ENCODE measurements at places on chromosomes 4 and X.

- DNase-seq = peak; percentile 68
Measured at GRCh38 chrX:34918856-34919255, 23.7 kb upstream of the FAM47B start.

- DNase-seq = no peak
Measured at GRCh38 chrX:132836471-132836870, 122.0 kb downstream of the HS6ST2 start.

GRCh38 chr4:73376976-73377375 lies 27.1 kb upstream of the ALB start:
- DNase-seq = no peak

DNA sequence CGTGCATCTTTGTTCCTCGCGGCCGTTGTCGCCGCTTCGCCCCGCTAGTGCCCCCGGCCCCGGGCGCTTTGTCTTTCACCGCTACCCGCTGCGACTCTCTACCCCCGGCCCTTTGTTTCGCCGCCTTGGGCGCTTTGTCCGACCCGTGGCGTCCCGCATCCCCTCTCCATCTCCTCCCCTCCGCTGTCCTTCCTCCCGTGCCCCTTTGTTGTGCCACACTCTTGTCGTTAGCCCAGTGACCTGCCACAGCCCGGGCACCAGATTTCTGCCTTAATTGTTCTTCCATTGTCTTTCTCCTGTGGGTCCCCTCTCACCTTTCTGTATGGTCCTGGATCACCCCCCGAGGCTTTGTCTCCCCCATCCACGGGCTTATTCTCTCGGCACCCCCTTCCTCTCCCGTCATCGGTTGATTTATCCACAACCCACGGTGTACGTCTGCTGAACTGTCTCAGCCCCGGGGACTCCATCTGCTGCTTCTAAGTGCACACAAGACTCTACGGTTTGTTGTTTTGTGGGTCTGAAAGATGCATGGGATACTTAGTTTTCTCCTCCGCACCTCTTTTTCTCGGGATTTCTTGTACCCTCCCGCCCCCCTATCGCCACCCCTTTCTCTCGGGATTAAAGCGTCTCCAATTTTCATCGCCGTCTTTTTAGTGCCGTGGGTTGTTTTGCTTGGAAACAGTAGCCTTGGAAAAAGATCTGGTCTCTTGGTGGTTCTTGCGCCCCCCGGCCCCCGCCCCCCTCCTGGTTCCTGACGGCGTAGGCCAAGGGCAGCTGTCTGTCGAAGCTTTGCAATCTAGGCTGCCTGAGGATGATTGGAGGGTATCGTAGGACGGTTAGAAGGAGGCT lies 783 bp downstream of the RBPJ start:
- DNase-seq = peak; percentile 71

- DNase-seq = no peak
Measured at GRCh38 chr4:5609306-5610007, 98.9 kb downstream of the EVC2 start.

DNA sequence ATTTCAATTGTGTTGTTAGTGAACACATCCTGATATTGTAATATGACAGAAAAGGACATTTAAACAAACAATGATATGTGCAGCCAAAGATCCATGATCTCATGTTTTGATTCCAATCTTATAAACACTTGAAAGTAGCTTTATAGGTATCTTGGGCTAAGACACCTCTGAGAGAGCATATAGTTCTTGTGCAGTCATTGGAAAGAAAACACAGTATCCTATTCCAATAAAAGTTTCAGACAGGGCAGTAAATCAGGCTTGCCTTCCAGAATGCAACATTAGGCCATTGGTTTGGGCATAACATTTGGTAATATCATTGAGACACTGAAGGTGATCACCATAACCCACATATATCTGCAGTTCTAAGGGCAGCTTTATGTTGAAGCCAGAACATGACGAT lies 188.3 kb upstream of the HCCS start:
- no peak for DNase-seq
